Stimulated activated CD8-positive, alpha-beta memory T cell treated with anti-CD3 and anti-CD28 coated beads, Interleukin-2, amount 100 ng/mL, for 1 hour (primary cell): ENCODE measurements at places on chromosomes 16 and 17.

DNA sequence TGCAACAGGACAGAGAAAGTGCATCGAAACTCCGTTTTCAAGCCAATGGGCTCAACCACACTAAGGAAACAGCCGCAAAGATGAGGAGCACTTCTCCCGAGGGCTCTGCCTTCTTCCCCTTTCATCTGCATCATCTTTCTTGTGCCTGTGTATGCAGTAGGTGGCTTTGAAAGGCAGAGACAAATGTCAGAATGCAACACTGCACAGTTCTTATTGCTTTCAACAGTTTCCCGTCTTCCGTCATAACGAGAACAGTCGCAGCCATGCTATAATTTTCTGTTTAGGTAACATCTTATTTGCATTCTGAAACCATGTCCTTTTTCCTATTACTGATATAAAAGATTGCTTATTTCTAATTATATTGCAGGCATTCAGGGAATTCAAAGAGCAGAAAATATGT is 205.2 kb downstream of the SLC39A11 start:
- no peak for DNase-seq

DNA sequence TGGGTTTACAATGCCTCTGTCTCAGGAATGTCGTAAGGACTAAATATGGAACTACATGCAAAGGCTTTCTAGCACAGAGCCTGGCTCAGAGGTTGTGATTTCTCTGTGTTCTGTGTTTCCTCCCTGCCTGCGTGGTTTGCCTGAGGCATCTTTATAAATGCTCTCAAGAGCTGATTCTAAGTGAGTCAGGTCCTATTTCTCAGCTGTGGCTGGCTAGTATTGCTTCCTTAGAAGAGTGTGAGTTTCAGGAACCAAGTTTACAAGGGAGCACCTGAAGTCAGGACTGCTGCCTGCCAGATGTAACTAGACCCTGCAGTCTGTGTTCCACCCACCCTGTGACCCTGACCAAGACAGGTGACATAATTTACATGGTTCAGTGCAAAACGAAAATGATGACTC is 8.0 kb upstream of the CCL1 start:
- DNase-seq: no peak

- DNase-seq: no peak
Observed at GRCh38 chr17:76983075-76983775, 115.0 kb downstream of the MGAT5B start.

DNA sequence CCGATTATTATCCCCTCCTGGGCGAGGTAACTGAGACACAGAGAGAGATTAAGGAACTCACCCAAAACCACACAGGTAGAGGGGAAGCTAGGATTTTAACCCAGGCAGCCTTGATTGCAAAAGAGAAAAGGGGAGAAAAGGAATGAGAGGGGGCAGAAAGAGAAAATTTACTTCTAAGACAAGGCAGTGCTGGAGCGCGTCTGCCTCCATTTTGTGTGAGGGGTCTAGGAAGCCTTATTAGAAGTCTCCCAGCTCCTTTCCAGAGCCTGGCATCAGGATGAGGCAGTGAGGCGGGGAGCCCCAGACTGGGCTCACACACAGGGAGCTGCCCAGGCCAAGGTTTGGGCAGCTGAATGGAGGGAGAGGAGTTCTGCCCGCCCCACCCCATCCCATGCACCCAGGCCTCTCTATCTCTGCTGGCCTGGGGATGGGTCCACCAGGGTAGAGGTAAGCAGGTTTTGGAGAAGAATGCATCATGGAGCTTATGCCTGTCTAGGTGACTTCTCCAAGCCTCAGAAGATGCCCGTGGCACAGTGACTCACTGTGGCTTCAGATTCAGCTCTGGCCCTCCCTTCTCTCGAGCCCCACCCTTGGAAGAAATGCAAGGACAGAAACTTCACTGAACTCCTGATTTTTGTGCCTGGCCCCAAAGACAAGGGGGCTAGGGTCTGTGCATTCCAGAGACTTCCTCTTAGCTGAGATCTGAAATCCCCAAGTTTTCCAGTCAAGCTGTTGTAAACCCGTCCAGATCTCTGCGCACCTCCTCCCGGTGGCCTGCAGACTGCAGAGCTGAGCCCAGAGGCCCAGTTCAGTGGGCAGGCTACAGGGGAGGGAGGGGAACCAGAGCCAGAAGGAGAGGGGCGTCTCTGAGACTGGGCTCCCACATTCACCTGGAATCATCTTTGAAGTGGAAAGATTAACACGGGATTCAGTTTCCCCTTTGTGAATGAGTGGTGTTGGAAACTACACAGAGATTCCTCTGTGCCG is 95.1 kb upstream of the CDH5 start:
- DNase-seq: no peak

GRCh38 chr17:49990921-49991320 is 4.1 kb downstream of the DLX3 start:
- DNase-seq: no peak

GRCh38 chr16:70660672-70661350 is 14.5 kb downstream of the IL34 start:
- no peak for DNase-seq

DNA sequence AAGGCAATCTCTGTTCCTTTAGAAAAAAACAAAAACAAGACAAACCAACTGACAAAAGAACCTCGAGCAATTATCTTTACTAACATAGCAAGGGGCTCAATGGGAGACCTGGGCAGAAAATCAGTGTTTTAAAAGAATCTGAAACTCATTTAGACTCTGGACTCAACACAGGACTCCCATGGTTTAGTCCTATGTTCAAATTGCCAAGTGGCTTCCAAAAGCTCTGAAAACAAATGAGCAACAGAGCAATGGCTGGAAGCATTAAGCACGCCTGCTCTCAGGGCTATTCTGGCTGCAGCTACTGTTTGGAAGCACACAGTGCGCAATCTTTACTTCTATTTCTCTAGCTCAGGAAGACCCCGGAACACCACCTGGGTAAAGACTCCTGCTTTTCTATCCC is 162.0 kb downstream of the AATF start:
- DNase-seq: no peak

GRCh38 chr17:28524476-28525424 is 18.6 kb downstream of the FOXN1 start:
- DNase-seq: no peak

GRCh38 chr17:13792314-13792713 is 190.6 kb upstream of the HS3ST3A1 start:
- DNase-seq: no peak

DNA sequence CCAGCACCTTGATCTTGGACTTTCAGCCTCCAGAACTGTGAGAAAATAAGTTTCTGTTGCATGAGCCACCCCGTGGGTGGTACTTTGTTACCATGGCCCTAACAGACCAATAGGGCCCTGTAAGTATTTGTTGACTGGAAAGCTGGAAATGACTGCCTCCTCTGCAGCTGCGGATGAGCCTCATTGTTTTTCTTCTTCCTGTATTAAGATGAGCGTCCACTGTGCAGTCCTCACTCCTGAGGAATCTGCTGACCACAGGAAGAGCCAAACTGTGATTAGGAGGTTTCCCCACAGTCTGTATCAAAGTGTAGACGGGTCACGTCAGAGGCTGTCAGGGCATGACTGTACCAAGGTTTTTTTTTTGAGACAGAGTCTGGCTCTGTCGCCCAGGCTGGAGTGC is 12.2 kb upstream of the AKTIP start:
- no peak for DNase-seq

GRCh38 chr17:69187294-69187693 is 41.3 kb downstream of the ABCA10 start:
- no peak for DNase-seq

DNA sequence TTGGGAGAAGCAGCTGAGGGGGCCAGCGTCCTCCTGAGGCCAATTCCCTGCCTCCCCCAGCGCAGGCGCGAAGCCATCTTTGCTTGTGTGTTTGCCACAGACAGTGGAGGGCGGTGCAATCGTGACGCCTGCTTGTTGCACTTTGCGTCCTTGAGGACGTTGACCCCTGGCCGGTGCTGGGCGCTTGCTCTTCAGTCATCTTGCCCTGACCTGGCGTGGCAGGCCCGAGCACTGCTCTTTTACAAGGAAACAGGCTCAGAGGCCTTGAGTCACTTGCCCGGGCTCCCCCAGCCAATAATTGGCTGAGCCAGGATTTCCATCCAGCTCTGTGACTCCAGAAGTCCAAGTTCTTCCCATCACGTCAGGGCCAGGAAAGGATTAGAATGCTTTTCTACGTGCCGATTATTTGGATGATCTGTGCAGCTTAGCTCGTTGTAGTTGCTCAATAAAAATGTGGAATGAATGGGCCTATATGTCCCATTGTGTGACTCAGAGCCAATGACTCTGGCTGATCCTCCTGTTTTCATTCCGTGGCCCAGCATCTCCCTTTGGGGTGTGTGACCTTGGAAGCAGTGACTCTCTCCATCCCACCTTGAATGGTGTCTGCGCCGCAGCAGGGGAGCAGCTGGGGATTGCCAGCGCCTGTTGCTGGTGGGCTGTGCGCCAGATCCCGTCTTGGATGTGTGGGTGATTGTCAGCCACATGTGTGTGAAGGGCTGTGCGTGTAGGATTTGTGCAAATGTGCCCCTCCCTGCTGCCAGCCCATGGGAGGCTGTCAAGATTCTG is 214.1 kb downstream of the SEC14L1 start:
- DNase-seq: no peak

GRCh38 chr16:28326881-28327610 is 34.7 kb downstream of the SBK1 start:
- peak; percentile 47 for DNase-seq

- no peak for DNase-seq
Observed at GRCh38 chr17:47952171-47953021, 5.3 kb downstream of the PRR15L start.

DNA sequence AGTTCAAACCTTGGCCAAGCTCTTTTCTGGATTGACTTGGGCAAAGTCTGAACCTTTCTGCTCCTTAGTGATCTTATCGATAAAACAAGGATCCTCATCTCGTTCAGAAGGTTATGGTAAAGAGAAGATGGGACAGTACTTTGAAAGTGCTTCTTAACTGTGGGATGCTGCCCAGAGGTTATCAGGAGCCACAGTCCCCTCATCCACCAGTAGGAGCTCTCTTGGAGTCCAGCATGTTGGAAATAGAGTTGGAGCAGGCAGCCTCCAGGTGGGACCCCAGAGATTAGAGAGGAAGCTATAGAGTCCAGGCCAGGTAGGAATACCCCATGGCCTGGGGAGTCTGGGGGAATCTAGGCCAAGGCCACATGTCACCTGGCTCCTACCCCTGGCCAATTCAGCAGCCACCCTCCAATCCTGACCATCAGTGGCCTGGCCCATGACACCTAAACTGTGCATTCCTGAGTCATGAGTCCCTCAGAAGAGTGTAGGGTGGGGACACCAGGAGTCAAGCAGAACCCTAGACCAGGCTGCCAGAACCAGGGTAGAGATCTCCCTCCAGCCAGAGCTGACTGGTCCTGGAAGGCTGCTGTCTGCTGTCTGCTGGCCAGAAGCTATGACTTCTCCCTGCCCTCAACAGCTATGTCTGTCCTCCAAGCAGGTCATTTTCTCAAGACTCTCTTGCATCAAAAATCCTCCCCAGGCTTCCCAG is 144.3 kb downstream of the AIPL1 start:
- no peak for DNase-seq

DNA sequence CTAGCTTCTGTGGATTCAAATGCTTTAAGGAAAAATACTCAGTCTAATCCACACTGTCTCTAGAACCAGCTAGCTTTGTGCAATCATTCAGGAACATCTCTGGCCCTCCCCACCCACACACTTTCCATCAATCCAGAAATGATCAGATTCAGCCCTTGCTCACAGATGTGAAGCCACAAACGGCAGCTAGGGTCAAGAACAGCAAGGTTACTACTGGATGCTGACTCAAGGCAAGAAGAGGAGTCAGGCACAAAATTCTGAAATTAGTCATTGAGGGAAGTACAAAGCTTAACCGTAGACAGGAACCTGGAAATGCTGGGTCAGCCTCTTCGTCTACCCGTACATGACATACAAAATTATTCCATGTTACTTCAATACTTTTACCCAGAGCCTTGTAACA is 174.6 kb downstream of the CDH13 start:
- no peak for DNase-seq

DNA sequence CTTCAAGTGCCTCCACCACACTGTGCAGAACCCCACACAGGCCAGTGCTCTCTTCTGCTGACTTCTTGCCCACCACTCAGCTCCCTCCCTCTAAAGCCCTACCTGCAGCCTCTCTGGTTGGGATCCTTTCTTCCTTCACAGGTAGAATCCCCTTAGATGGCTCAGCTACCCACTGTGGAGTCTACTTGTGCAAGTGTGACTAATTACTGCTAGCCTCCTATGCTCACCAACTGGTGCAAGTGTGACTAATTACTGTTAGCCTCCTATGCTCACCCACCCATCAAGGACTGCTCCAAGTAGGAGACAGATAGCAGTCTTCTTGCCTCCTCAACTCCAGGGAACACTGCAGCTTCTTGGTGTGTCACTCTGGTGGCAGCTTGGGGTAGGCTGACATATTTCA is 43.6 kb downstream of the TEX14 start:
- no peak for DNase-seq

GRCh38 chr17:49210158-49211029 is at the start of the genes ABI3 and GNGT2:
Gene ABI3, plus strand, starts transcription at chr17:49210707. Its CDS starts 18 bp downstream, at chr17:49210725.
Gene GNGT2, minus strand, starts transcription at chr17:49210574. Its CDS starts 3,152 bp downstream, at chr17:49207422.
- no peak for DNase-seq

- no peak for DNase-seq
Observed at GRCh38 chr16:5058476-5058875, 7.3 kb downstream of the C16orf89 start.

- no peak for DNase-seq
Observed at GRCh38 chr16:86635176-86635876, 57.0 kb downstream of the FOXL1 start.

DNA sequence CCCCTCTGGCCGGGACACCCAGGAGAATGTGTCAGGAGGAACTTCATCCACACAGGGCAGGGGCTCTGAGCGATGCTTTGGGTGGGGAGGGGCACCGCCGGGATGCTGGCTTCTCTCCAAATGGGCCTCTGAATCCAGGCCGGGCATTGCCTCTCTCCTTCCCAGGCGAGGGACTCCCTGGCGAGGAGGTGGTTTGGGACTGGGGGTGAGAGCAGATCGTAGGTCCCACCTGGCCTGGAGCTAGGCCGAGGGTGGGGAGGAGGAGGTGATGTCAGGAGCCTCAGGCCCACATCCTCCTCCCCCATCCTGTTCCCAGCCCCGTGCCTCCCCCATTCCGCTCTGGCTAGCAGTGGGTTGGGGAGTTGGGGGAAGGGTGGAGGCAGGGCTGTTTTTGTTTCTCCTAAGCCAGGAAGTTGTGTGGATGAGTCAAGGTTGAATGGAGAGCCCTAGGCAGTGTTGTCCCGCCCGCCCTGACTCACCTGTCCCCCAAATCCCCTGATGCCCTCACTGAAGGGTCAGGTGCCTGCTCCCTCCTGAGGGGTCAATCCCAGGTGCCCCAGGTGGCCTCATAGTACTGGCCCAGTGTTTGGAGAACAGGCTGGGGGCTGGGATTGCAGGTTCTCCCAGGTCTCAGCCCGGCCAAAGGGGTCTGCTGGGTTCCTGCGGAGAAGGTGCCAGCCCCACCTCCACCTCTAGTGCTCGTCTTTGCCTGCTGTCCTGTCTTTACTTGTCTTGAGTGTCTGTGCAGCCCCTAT is 2.8 kb downstream of the GRB7 start:
- DNase-seq: no peak

- DNase-seq: no peak
Observed at GRCh38 chr16:27319257-27319965, 5.6 kb downstream of the IL4R start.

GRCh38 chr16:57349212-57350031 is 9.2 kb upstream of the CCL22 start:
- no peak for DNase-seq
